ENCODE measurements at places on chromosomes 16 and 17. TPM values are rescaled to one million over a fixed set of nuclear protein-coding genes. Genes with fewer than 3 reads are reported as not detected.

GAS2L2 gene
- not detected for total RNA-seq

ATF7IP2 gene
- 8.0 TPM for total RNA-seq

ALDH3A1 gene
- total RNA-seq = not detected

HOXB5 gene
- not detected for total RNA-seq

IL17C gene
- 0.29 TPM for total RNA-seq

INCA1 gene
- total RNA-seq = 0.36 TPM

SLC16A6 gene
- total RNA-seq = 1.4 TPM

GRCh38 chr17:8481703-8482102 is 46.0 kb downstream of the NDEL1 start:
- no peak overlapping the region for H3K4me3 ChIP-seq
- H3K4me1 ChIP-seq = peaks cover 15% of the 10 kb centered on the region
- H3K27ac ChIP-seq = no peak overlapping the region
- no peaks in the 10 kb centered on the region for H3K27me3 ChIP-seq
- peaks cover 74% of the 10 kb centered on the region for H3K36me3 ChIP-seq

DNA sequence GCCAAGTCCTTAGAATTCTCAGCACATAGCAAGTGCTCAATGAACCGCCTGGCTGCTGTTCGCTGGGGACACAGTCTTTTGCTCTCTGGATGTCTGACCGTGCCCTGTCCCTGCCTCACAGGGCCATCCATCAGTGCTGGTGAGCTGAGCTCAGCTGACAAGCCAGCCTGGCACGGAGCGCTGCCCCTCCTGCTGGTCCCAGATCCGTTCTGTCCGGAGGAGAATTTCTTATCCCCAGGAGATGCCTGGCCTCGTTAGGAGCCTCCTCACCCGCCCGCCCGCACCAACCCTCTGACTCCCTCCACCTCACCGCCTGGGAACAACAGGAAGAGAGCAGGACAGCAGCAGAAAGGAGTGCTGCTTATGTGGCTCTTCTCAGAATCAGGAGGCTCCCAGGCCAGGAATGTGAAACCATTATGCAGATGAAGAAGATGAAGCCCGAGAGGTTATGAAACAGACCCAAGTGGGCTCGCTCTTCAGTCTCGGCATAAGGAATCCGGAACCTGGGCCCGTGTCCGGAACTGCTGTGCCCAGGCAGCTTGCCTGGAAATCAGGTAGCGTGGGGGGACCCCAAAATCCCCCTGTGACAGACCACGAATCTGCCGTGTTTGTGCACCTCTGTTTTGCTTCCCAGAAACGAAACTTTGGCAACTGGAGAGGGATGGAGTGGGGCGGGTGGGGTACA is 28.8 kb upstream of the RMI2 start:
- no peak overlapping the region for H3K4me3 ChIP-seq
- peaks cover 12% of the 10 kb centered on the region for H3K4me1 ChIP-seq
- no peaks in the 10 kb centered on the region for H3K36me3 ChIP-seq
- no peak overlapping the region for H3K27ac ChIP-seq

DNA sequence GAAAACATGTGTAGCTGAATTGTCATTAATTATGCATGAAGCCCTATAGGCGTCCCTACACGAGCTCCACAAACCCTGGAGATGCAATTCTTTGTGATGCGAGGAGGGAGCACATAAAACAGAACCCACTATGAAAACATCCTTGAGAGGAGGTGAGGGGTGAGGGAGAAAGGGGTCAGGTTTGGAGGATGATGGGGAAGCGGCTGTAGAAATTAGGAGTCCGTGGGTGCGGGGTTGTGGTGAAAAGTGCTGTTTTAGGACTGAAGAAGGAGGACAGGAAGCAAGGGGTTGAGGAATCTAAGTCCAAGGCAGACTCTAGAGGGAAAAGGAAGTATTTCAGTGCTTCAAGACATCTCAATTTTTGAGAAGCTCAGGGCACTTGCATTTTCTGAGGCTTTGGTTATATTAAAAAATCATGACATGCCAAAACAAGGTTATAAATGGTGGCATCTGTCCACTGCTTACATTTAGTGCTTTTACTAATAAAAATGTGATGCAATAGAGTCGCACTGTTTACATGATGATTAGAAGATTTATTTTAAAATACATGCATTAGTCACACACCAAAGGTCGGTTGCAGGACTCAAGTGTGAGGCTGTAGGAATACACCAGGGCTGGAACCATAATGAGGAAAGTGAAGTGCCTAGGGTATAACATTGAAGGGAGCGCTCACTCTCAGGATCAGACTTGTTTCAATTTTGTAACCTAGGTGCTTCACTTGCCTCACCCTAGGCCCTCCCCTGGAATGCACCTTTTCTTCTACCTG is 379.5 kb downstream of the HS3ST4 start:
- no peaks in the 10 kb centered on the region for H3K36me3 ChIP-seq
- no peaks in the 10 kb centered on the region for H3K27me3 ChIP-seq
- no peak for DNase-seq
- no peaks in the 10 kb centered on the region for H3K4me1 ChIP-seq
- no peak overlapping the region for H3K27ac ChIP-seq

GRCh38 chr16:19524616-19525384 is 1.1 kb downstream of the CCP110 start:
- peak overlapping the region; percentile 96 for H3K4me3 ChIP-seq
- peak; percentile 50 for DNase-seq
- peaks cover 14% of the 10 kb centered on the region for H3K36me3 ChIP-seq
- no peaks in the 10 kb centered on the region for H3K27me3 ChIP-seq
- H3K27ac ChIP-seq = peak overlapping the region; percentile 69

DNA sequence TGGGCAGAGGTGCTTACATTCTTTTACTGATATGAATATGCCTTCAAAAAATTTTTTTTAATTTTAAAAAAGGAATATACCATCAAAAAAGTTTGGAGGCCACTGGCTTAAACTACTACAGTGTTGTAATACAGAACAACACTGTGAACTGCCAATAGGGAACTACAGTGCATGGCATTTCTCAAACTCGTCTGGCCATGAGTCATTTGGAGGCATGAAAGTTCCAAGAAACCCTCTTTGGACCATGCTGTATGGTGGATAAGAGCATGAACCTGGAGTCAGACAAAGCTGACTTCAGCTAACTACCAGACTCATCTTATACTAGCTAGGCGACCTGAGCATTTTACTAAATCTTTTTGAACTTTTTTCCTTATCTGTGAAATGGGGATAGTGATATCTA is 9.2 kb upstream of the NF1 start:
- H3K27me3 ChIP-seq = no peaks in the 10 kb centered on the region
- peak; percentile 91 for DNase-seq
- no peaks in the 10 kb centered on the region for H3K4me1 ChIP-seq
- H3K36me3 ChIP-seq = no peaks in the 10 kb centered on the region

DNA sequence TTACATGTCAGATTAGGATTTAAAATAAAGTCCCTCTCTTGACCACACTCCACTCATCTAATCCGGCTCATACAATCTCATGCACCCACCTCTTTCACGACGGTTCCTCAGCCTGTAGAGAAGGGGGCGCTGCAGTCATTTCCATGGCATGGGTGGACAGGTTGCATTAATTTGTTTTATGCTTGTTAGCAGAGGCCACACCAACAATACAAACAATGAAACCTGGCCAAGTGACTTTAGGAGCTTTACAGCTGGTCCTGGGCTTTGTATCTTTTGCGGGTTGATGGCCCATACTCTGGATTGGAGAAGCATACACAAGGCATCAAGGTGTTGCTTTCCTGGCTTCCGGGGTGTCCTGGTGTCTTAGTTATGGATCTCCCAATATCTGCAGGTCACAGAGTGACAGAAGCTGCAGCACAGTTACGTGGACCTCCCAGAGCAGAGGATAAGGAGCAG is 9.7 kb upstream of the SNF8 start:
- no peak overlapping the region for H3K27ac ChIP-seq
- no peak overlapping the region for H3K4me3 ChIP-seq
- DNase-seq = peak; percentile 50
- H3K4me1 ChIP-seq = no peaks in the 10 kb centered on the region
- no peaks in the 10 kb centered on the region for H3K36me3 ChIP-seq

GRCh38 chr17:63705657-63706056 is 5.7 kb upstream of the LIMD2 start:
- H3K4me1 ChIP-seq = peaks cover 7% of the 10 kb centered on the region
- DNase-seq = no peak
- H3K4me3 ChIP-seq = no peak overlapping the region
- no peak overlapping the region for H3K27ac ChIP-seq

GRCh38 chr17:18025241-18025944 is 13.6 kb downstream of the ATPAF2 start:
- no peak overlapping the region for H3K4me3 ChIP-seq
- no peaks in the 10 kb centered on the region for H3K27me3 ChIP-seq
- H3K36me3 ChIP-seq = no peaks in the 10 kb centered on the region
- peaks cover 18% of the 10 kb centered on the region for H3K4me1 ChIP-seq
- DNase-seq = no peak

- DNase-seq = no peak
- no peak overlapping the region for H3K4me3 ChIP-seq
- H3K4me1 ChIP-seq = no peaks in the 10 kb centered on the region
- H3K27ac ChIP-seq = no peak overlapping the region
- peaks cover 38% of the 10 kb centered on the region for H3K36me3 ChIP-seq
Measured at GRCh38 chr17:522919-523318, 170.3 kb upstream of the RPH3AL start.

- peak; percentile 97 for DNase-seq
- H3K4me3 ChIP-seq = peak within 1 kb of the TSS; percentile 93
- peaks cover 16% of the 10 kb centered on the region for H3K4me1 ChIP-seq
- H3K27me3 ChIP-seq = no peaks in the 10 kb centered on the region
- peaks cover 18% of the 10 kb centered on the region for H3K36me3 ChIP-seq
- peak within 1 kb of the TSS; percentile 96 for H3K27ac ChIP-seq
Measured at GRCh38 chr16:29862884-29863668, at the start of gene CDIPT. CDIPT (minus strand) TSS chr16:29863226; CDS start chr16:29862857, 369 bp downstream.

- H3K4me1 ChIP-seq = no peaks in the 10 kb centered on the region
- no peak overlapping the region for H3K27ac ChIP-seq
Measured at GRCh38 chr16:842061-842476, 41.5 kb upstream of the GNG13 start.

DNA sequence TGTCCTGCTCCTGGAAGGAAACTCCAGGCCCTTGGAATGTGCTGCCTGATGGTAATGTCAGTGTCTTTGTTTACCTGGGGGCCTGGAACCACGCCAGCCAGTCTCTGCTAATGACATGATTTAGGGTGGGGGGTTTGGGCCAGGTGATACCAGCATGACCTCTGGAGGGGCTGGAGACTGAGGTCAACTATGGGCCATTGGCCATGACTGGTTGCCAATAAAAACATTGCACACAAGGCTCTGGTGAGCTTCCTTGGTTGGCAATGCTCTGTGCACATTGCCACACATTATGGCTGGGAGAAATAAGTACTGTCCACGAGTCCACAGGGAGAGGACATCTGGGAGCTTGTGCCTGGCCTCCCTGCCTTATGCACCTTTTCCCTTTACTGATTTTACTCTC is 52.5 kb downstream of the LITAF start:
- no peak for DNase-seq
- no peaks in the 10 kb centered on the region for H3K36me3 ChIP-seq
- H3K27ac ChIP-seq = no peak overlapping the region
- peaks cover 3% of the 10 kb centered on the region for H3K27me3 ChIP-seq
- H3K4me1 ChIP-seq = no peaks in the 10 kb centered on the region

Measured in osteoblast (primary cell).